ENCODE measurements at places on chromosomes 12 and 14.

- no peak for DNase-seq
Observed at GRCh38 chr14:73833034-73833433, 18.6 kb upstream of the PTGR2 start.

- DNase-seq, result no peak
Observed at GRCh38 chr12:124053851-124054250, 80.8 kb downstream of the ZNF664 start.

- DNase-seq, result no peak
Observed at GRCh38 chr14:88380405-88380804, 5.1 kb upstream of the SPATA7 start.

DNA sequence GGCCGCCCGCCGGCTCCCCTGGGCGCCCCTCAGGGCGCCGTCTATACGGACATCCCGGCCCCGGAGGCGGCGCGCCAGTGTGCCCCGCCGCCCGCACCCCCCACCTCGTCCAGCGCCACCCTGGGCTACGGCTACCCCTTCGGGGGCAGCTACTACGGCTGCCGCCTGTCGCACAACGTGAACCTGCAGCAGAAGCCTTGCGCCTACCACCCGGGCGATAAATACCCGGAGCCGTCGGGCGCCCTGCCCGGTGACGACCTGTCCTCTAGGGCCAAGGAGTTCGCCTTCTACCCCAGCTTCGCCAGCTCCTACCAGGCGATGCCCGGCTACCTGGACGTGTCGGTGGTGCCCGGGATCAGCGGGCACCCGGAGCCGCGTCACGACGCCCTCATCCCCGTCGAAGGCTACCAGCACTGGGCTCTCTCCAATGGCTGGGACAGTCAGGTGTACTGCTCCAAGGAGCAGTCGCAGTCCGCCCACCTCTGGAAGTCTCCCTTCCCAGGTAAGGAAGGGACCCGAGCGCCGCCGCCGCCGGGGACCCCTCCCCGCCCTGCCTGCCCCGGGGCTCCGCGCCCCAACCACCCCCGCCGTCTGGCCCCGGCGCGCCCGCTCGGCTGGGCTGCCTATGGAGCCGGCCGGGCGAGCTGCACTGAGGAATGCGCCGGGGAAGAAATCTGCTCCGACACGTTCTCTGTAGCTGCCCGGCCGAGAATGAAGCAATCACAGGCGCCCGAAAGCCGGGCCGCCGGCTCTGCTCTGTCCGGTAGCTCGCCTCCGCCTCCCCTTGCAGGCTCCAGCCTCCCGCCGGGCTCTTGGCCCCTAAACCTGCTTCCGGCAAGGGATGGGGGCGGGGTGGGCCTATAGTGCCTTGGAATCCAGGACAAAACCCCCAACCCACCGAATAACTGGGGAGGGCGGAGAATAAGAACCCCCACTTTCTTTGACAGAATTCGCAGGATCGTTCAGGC, 794 bp downstream of the HOXC13 start:
- no peak for DNase-seq

- no peak for DNase-seq
Observed at GRCh38 chr12:109191621-109192250, 75.3 kb downstream of the ACACB start.

DNA sequence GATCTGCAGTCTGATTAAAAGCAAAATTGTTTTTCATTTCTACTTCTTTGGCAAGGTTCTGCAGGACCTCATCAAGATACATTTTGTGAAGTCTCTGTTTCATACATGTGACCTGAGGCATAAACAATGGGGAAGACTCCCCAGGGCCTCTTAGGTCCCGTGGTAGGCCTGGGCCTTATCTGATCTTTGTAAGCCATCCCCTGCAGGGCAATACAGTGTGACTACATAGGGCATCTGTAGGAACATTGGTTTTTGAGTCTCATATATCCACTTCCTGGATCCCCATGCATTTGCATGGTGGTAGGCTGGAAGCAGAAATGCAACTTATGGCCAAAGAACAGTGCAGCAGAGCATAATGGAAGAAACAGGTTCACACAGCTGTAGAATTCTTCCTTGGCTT, 6.0 kb downstream of the FAR2 start:
- no peak for DNase-seq

DNA sequence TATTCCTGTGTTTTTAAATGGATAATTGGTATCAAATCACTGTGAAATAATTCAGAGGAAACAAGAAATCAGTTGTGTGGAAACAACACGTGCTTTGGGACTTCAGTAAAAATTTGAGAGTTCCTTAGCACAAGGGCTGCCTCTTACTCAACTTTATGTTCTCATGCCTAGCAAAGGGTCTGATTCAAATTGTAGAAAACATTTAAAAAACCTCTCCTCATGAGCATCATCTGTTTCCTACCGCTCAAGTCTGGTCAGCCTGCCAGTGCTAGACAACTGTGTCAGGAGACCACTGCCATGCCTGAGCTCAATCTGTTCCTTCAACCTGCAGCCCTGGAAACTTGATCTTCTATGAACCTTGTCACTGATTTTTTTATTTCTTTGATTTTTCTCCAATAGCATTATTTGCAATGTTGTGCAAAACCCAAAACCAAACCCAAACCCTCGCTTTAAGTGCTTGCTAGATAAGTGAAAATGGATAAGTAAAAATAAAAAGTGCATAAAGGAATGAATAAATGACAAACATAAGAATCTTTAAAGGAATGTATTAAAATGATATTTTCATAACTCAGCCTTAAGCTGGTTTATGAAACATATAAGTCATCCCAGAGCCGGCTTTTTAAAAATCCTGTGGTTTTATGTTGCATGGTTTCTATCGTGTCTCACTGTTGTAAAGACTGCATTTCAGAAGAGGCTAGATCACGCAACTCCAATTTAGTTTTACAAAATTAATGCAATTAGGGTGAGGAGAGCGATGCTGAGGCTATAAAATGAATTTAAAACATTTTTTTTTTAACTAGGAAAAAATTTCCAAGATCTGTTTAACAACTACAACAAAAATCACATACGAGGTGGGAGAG, 361.2 kb upstream of the PDE3A start:
- DNase-seq, result no peak

DNA sequence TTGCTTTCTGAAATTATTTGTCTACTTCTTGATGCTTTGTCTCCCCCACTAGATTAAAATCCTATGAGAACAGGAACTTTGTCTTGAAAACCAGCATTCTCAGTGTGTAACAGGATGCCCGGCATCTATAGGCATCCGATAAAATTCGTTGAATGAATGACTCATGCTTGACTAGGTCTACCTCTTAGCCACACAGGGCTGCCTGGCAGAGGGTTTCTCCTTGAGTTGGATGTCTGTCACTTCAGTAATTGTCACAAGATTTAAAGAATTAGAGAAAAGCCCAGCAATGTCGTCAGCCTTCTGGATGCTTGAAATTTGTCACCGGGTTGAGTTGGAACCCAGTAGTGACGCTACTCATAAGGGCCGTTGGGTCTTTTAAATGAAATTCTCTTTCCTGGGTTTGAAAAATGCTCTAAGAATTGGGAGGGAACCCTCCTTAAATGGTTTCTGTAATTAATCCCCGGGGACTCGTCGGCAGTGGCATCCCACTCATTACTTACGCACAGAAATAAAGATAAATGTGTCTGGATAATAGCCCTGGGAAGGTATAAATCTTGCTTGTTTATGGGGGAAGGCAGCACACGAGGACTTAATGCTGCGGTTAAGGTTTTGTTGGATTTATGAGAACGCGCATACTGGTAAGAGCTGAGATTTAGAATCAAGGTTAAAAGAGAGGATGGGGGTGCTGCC, 194.1 kb downstream of the AACS start:
- DNase-seq, result no peak

Data from inflammatory macrophage treated with lipopolysaccharide for 1 hour (primary cell).